Hypothalamus (tissue), 51 donors: ENCODE measurements at places on chromosomes 4 and X.

DNA sequence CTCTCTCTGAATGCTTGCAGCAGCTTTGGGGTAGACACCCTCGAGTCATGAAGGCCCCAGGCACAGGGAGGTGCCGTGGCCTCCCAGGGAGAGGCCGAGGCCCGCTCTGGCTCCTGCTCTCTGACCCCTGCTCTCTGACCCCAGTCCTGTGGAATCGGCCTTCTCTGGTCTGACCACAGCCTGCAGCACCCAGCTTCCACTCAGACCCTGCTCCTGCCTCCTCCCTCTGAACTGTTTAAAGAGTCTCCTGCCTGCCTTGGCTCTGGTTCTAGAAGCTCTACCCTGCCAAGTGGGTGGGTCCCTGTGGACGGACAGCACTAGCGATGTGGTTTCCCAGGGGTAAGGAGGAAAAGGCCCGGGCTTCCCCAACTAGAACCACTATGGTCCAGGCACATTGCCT lies 78.2 kb upstream of the TMEM150C start:
- DNase-seq: no peak

GRCh38 chrX:302975-303374 lies 15.6 kb downstream of the GTPBP6 start:
- no peak for DNase-seq

- DNase-seq: peak; percentile 3
Observed at GRCh38 chr4:187436251-187436650, 559.3 kb upstream of the ZFP42 start.

DNA sequence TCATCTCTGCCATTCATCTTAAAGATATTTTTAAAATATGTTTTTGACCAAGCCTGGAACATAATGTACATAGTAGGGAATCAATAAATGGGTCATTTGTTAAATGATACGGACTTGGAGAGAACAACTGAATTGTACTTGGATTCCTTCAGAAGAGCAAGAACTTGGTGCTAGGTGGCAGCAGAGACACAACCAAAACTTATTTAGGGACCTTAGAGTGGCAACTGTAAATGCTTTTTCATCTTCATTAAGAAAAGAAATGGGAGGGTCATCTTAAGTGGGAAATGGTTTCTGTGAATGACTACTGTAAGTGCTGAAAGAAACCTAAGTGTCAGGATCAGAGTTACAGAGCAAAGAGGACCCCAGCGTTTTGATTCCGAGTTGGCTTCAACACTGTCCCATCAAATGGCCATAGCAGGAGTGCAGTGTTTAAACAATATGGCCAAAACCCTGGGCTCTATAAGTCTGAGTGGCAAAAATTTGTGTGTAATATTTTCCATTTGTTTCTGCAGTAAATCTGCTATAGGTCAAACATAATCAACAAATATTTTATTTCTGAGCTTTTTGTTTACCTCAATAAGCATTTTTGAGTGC lies 213.6 kb downstream of the PALLD start:
- no peak for DNase-seq

GRCh38 chr4:111652236-111652635 lies 493.0 kb upstream of the FAM241A start:
- DNase-seq: no peak

DNA sequence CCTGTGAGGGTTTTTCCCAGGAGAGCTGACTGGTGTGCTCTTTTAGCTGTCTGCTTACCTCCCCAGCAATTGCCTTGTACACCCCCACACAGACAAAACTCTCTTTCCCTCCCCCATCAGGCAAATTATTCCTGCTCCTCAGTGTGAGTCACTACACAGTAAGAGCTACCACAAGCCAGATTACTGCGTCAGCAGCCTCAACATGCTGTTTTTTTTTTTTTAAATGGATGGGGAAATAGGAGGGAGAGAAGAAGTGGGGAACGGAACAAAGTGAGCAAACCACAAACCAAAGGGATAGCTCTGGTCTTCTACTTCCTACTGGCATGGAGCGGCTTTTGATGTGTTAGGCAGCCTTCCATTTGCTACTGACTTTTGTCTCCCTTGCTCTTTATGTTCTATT lies 107.5 kb upstream of the ACSL4 start:
- DNase-seq: no peak

GRCh38 chrX:40260146-40260747 lies 162.5 kb upstream of the BCOR start:
- no peak for DNase-seq

GRCh38 chr4:122224348-122224747 lies 72.2 kb downstream of the BLTP1 start:
- no peak for DNase-seq

DNA sequence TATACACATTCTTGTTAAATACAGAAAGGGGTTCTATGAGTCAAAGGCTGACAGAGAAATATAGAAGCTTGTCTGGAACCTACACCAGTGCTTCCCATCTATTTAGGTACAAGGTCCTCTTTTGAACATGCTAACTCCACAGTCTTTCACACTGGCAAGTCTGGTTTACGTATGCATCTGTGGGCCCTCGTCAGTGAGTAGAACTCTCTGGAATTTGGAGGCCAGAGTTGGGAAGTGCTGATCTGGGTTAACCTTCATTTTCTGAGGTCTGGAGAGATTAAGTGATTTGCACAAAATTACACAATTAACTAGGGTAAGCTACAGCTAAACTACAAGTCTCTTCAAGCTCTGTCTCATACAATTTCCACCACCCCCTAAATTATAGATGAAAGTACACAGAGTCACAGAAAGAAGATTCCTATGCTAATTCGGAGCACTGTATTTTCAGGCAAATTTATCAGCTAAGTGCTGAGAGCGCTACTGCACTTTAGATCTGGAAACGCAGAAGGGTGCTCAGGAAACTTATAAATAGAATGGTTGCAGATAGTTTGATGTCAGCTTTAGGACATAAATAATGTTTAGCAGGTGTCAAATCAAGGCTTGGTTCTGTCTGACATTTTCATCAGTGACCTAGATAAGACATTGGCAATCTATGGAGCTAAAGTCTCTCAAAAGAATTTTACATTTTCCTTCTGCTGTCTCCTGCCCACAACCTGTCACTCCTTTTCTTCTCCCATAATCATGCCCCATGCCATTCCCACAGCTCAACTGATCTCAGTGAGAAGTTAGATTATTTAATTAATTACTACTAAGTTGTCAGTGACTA lies 43.0 kb upstream of the PDLIM5 start:
- no peak for DNase-seq

DNA sequence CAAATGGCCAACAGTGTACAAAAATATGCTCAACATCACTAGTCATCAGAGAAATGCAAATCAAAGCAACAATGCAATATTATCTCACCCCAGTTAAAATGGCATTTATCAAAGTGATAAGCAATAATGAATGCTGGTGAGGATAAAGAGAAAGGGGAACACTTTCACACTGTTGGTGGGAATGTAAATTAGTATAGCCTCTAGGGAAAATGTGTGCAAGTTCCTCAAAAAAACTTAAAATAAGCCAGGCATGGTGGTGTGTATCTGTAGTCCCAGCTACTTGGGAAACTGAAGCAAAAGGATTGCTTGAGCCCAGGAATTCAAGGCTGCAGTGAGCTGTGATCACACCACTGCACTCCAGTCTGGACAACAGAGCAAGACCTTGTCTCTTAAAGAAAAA lies 572.1 kb downstream of the NLGN4X start:
- no peak for DNase-seq

DNA sequence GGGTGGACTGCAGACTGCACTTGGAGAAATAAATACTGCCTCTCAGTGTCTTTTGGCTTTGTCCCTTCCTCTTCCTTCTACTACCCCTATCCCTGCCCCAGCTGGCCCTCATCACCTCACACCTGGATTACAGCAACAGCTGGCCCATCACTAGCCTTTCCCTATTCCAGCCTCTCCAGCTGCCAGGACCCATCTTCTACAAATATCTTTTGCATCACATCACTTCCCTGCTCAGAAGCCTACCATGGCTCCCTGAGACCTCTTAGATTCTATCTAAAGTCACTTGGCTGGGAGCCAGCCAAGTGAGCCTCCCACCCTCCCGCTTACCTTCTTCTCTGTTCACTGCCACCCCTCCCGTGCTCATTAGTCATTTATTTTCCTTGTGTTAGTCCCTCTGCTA lies 66.8 kb downstream of the TSC22D3 start:
- DNase-seq: no peak

GRCh38 chrX:83845397-83845796 lies 15.5 kb upstream of the CYLC1 start:
- no peak for DNase-seq

DNA sequence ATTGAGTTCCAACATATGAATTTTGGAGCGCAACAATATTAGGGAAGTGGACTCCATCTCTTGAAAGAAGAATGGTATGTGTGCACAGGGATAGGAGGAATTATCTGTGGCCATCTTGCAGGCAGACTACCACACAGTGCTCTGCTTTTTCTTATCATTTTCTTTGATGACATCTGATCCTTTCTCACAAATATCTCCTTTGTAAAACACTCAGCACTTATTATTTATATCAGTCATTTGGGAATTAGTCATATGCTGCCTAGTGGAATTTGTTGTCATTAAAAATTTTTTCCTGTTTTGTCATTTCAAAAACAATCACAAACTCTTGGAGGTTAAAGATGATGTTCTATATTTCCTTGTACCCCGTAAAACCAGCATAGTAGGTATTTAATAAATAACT lies 444.3 kb upstream of the ATOH1 start:
- DNase-seq: no peak

GRCh38 chr4:108662629-108663028 lies 12.2 kb downstream of the OSTC start:
- DNase-seq: no peak
